ENCODE measurements at places on chromosomes 12 and 14.

- DNase-seq = no peak
Observed at GRCh38 chr14:92575061-92575747, 61.6 kb downstream of the RIN3 start.

DNA sequence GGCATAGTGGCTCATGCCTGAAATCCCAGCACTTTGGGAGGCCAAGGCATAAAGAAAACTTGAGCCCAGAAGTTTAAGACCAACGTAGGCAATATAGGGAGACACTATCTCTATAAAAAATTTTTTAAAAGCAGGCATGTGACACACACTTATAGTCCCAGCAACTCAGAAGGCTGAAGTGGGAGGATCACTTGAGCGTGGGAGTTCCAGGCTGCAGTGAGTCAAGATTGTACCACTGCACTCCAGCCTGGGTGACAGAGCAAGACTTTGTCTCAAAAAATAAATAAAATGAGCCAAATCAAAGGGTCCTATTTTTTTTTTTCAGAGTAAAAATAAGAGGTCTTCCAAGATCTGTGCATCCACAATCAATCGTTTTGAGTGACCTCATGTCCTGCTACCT is 237.6 kb downstream of the SLC16A7 start:
- DNase-seq = no peak

- no peak for DNase-seq
Observed at GRCh38 chr12:72453066-72453465, 180.9 kb downstream of the TRHDE start.

DNA sequence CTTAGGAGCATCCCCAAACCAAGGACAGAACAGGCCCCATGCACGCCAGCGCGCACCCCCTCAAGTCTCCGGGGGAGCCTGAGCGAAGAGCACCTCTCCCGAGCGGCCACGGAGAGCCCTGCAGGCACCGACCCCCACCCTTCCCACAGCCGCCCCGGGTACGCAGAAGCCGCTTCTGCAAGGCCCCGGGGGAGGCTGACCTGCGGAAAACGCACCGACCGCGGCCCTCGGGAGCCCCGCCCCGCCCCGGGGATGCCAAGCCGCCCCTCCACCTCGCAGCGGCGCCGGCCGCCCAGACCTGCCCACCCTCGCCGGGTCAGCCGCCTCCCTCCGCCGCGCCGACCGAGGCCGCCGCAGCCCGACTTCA is 385 bp downstream of the CAPRIN2 start:
- no peak for DNase-seq

- DNase-seq = no peak
Observed at GRCh38 chr14:95530473-95531276, 4.2 kb upstream of the GLRX5 start.

DNA sequence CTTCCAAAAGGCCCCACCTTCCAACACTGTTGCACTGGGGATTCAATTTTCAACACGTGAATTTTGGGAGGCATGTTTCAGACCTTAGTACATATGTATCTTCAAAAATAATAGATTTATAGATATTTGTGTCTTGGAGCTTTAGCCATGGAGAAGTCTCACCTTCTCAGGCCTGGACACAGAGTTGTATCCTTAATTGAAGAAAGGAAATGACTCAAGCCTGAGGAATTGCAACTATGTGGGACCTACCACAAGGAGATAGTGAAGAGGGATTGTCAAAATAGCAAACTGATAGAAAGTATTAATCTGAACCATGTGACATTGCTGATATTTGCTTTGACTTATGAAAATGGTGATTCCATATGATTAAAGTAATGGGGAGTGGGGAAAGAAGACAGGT is 89.8 kb downstream of the ACSS3 start:
- DNase-seq = no peak

DNA sequence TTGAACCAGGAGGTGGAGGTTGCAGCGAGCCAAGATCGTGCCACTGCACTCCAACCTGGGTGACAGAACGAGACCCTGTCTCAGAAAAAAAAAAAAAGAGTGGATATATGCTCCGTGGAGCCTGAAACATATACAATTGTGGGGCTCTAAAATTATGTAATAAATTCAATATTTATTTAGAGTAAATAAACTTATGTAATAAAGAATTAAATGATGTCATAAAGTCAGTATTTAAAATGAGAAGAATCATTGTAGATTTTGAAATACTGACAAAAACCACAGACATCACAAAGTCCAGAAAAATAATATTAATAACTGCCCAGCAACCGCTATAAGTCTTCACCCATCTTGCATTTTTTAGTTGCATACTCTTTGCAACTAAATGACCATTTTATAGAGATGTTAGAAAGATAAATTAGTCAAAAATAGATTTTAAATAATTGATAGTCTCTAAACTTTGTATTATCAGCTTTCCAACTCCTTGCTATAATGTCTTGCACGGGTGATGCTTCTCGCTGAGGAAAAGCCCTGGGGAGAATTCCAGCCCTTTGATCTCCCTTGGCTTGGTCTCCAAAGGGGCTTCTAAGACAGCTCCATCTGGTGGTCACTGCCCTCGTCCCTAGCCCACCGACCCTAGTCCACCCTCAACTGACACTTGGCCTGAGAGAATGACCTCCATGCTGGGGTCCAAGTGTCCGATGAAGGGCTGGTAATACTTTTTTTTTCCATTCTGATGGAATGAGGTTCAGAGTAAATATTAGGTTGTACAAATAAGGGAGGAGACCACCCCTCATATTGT is 7.9 kb upstream of the TMBIM6 start:
- DNase-seq = no peak

- DNase-seq = no peak
Observed at GRCh38 chr14:96631621-96632362, 129.6 kb downstream of the PAPOLA start.

DNA sequence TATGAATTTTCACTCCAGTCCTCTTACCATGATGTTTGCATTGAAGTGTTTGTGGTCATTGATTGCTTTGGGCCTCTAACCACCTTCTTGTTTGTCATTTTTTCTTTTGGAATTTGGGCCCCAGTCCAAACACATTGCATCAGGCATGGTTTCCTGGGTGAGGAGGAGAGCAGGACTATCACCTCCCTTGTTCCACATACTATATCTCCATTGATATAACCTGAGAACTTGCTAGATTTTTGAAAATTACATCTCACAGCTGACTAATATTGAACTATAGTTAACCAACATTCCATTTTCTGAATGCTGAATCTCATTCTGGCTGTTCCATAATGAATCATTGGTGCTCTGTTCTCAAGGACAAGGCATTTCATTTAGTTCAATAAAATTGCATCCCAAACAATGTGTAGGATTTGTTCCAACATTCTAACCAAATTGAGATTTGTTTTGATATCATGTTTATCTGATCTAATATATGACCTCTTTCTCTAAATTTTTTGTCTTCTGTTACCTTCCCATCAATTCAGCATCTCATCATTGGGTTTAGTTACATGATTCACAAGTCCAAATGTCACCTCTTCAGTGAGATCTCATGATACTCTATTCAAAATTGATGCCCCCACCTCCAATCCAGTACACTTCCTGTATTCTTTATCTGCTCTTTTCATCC is 329.0 kb downstream of the ZFP36L1 start:
- DNase-seq = no peak

- no peak for DNase-seq
Observed at GRCh38 chr12:2160043-2160442, 107.3 kb downstream of the CACNA1C start.

- DNase-seq = no peak
Observed at GRCh38 chr12:32617534-32617933, 61.6 kb upstream of the DNM1L start.

DNA sequence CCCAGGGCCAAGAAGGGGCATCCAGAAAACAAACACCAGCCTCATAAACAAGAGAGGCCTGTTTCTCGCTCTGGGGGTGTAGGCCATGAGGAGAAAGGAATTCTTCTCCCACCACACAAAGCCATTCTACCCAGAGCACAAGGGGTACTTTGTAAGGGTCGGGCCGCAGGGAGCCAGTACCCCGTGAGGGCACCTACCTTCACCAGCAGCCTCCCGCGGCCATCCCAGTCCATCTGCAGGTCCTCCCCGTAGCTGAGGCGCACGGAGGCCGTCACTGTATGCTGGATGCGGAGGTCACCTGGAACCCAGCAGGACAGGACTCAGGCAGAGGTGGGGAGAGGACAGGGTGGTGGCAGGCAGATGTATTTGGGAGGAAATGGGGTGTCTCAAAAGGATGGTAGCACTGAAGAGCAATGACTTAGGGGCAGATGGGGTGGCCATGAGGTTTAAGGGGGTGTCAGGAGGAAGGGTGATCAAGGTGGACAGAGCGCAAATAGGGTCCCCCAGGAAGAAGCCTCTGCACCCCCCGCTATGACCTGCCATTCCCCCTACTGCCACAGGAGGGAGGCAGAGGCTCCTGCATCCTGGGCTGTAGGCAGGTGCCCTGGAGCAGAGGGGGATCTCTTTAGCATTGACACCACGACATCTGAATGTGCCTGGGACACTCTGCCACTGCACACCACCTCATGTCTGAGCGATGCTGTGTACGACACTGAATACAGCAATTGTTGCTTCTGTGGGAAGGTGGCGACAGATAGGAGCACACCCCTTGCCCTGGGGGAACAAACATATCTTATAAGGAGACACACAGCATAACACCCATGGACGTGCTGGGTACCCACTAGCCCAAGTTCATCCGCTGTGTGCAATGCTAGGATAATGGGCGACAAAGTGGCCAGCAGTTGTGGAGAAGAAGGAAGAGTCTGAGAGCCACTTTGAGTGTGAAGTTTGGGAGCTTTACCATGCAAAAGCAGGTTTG is 61.4 kb downstream of the VWF start:
- DNase-seq = peak; percentile 32

All from hypothalamus (tissue), 51 donors.